ENCODE measurements at places on chromosomes 1 and 21. TPM values are rescaled to one million over a fixed set of nuclear protein-coding genes. Genes with fewer than 3 reads are reported as not detected.
A peak's percentile ranks its signal among the peaks of the same experiment; 100 is the strongest.

DNA sequence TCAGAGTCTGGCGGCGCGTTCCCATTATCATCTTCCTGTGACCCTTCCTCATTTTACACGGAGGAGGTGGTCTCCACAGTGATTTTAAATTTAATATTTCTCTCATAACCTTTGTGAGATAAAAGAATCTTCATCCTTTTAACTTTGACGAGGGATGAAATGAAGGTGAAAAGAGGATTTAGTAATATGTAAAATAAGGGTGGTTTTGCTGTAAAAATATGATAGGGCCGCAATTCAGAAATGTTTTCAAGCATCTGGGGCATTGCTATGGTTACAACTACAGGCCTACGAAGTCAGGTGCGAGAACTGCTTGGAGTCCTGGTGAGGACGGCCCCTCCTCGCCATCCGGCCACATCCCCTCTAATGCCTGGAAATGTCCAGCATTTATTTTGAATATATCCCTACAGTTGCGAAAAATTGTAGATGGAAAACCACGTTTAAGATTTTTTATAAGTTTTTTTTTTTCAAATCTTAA lies 422 bp upstream of the RSBN1 start:
- peak; percentile 42 for DNase-seq

DENND2D gene
- 4.7 TPM for total RNA-seq

PPIH gene
- total RNA-seq: 17.4 TPM

GRCh38 chr1:231985296-231986023 lies 358.9 kb downstream of the DISC1 start:
- no peak for DNase-seq

PCBP3 gene
- 1.1 TPM for total RNA-seq

TSPAN1 gene
- total RNA-seq: 1.1 TPM
